Spinal cord (tissue), 10 donors: ENCODE measurements at places on chromosomes 7 and 10. TPM values are rescaled to one million over a fixed set of nuclear protein-coding genes. Genes with fewer than 3 reads are reported as not detected.

PIK3CG gene
- polyA plus RNA-seq: 1.4 TPM

AKR1C4 gene
- not detected for polyA plus RNA-seq

DNA sequence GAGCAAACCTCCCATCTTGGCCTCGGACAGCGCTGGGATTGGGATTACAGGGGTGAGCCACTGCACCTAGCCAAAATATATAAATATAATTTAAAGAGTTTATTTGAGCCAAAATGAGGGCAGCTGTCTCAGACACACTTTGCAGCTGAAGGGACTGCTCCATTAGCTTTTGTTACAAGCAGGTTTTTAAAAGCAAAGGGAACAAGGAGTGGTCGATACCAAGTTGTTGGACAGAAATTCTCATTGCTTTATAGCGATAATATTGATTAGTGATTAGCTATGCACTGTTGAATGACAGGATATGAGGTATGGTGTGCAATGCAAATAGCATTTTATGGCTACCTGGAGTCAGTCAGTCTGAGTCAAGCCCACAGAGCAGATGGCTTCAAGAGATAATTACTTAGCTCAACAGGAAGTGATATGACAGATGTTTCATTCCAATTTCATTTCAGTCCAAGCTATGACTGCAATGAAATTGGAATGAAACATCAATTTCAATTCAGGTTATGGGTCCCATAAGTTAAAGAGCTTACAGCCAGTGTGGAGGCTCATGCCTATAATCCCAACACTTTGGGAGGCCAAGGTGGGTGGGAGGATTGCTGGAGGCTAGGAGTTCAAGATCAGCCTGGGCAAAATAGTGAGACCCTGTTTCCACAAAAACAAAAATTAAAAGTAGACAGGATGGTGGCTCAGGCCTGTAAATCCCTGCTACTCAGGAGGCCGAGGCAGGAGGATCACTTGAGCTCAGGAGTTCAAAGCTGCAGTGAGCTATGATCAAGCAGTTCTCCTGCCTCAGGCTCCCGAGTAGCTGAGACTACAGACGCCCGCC, 23.1 kb downstream of the TYW1 start:
- DNase-seq: no peak

GRCh38 chr10:43958071-43958432, 309.4 kb upstream of the ZNF32 start:
- DNase-seq: no peak

GRCh38 chr7:106844279-106844997, 20.6 kb upstream of the PIK3CG start:
- no peak for DNase-seq

DNA sequence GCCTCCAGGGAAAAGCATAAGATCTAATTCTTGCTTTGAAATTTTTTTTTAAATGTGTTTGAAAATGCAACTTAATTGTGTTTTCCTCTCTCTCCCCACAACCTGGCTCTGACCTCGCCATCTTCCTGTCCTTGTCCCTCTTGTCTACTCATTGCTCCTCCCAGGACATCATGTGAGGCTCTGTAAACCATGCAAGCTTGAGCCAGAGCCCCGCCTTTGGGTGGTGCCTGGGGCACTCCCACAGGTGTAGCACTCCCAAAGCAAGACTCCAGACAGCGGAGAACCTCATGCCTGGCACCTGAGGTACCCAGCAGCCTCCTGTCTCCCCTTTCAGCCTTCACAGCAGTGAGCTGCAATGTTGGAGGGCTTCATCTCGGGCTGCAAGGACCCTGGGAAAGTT, 9.8 kb upstream of the CDHR1 start:
- DNase-seq: no peak

DNA sequence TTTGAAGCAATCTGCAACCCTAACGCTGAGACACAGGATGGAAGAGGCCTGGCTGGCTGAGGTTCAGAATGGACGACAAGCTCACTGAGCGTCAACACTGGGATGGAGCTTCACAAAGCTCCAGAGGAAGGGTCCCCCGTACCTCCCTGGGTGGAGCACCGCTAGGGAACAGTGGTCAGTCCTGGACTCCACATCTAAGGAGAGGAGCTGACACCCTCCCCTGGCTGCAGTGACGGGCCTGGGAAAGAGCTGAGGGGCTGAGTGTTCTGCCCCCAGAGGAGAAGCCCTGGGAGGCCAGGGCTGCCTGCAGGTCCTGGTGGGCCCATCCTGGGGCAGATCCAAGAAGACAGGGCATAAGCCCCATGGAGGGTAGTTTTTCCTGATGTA, 146.2 kb downstream of the ARHGAP22 start:
- DNase-seq: no peak
